ENCODE measurements at places on chromosomes 16 and 17.

GRCh38 chr16:49679095-49679494 lies 176.8 kb downstream of the ZNF423 start:
- DNase-seq: no peak

GRCh38 chr17:5536866-5537650 lies 47.3 kb downstream of the NLRP1 start:
- DNase-seq: peak; percentile 24

DNA sequence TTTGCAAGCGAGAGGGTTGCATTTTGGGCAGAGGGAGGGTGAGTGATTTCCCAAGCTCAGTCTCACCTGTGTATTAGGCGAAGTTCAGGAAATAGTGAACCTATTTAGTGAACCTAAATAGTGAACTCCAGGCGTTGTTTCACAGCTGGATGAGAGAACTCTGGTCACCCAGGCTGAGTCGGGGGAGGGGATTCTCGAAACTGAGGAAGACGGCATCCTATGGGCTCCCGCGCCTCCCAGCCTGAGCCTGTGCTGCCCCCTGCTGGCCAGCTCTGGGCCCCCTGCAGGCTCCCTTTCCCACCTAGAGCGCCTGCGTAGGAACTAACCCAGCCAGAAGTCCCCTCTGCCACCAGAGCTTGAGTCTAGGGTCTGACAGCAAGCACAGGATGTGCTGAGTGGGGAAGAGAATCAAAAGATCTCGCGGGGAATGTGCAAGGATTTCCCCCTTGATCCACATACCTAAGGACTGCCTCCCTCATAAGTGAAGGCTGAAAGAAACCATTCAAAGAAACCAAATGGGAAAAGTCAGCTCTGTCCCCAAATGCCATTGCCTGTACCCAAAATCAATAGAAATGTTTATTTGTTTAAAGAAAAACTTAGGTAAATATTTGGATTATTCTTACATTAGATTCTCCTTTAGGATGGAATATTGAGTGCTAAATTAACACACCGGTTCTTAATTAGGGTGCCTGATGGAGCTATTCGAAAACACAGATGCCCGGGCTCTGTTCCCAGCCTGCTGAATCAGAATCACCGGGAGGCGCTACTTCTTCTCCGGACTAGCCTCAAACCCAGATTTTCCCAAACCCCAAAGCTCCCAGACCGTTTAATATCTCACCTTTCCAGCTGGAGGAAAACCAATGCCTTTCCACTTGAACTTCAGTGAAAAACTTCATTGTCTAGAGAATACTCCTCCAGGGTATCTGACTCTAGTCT lies 14.8 kb upstream of the MARVELD3 start:
- DNase-seq: peak; percentile 58

GRCh38 chr17:68446626-68447041 lies 10.7 kb downstream of the WIPI1 start:
- no peak for DNase-seq

GRCh38 chr17:62648956-62649294 lies 21.5 kb downstream of the MRC2 start:
- no peak for DNase-seq

GRCh38 chr16:56277075-56277474 lies 85.8 kb downstream of the GNAO1 start:
- DNase-seq: no peak

DNA sequence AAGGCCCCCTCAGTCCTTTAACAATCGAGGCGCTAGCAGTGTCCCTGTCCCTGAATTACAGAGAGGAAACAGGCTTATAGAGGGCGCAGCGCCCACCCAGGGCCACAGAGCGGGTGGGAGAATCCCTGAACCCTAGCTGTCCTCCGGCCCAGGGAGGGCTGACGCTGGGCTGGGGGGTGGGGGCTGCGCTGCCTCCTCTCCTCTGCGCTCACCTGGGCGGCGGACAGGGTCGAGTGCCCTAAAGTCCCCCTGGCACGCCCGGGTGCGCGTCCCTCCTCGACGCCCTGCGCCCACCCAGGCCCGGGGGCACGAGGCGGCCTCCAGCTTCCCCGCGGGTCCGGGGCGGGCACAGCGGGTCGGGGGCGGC lies 200.4 kb upstream of the N4BP1 start:
- no peak for DNase-seq

DNA sequence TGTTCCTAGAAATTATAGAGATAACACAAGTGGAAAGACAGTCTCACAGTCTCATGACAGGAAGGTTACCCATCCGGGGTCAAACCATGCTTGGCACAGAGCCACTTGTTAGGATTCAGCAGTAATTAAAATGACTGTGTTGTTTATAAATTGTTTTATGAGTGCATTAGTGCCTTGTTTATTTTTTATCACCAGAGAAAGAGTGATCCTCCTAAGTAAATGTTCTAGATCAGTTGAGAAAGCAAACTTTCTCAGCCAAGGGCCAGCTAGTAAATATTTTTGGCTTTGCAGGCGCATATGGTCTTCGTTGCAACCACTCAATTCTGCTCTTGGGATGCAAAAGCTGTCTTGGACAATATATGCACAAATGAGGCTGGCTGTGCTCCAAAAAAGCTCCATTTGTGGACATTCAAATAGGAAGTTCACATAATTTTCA lies 253.9 kb upstream of the CACNG5 start:
- DNase-seq: peak; percentile 47

DNA sequence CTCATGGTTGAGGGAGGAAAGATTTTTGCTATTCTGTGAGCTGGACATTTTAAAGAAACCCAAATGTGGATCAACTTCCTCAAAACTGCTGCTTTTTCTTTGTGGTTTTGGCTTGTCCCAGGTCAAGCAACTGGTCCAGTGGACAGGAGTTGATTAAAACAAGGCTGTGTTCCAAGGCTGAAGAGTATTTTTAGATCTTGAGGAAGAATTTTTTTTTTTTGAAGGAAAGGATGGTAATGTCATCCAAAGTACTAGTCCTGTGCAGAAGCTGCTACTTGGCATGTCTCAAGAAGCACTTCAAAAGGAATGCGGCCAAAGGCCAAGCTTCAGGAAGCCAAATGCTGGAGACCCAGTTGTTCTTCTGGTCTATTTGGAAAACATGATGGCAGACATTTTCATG lies 8.0 kb upstream of the MYH2 start:
- peak; percentile 25 for DNase-seq

DNA sequence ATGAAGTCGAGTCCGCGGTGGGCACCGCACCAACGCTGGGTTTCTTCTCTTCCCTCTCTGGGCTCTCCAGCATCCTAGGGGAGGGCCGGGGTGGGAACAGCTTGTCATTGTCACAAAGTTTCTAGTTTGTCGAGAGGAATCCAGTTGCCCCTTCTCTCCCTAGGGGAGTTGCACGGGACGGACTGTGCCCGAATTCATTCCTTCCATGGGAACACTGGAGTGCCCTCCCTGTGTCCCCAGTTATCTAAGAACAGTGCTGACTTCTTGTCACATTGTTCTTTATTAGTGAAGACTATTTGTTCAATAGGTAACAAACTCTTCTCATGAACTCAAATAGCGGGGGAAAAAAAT lies 1.2 kb downstream of the KLHL36 start:
- no peak for DNase-seq

- DNase-seq: no peak
These were observed 123.5 kb downstream of the PRKCA start for GRCh38 chr17:66425756-66426396.

DNA sequence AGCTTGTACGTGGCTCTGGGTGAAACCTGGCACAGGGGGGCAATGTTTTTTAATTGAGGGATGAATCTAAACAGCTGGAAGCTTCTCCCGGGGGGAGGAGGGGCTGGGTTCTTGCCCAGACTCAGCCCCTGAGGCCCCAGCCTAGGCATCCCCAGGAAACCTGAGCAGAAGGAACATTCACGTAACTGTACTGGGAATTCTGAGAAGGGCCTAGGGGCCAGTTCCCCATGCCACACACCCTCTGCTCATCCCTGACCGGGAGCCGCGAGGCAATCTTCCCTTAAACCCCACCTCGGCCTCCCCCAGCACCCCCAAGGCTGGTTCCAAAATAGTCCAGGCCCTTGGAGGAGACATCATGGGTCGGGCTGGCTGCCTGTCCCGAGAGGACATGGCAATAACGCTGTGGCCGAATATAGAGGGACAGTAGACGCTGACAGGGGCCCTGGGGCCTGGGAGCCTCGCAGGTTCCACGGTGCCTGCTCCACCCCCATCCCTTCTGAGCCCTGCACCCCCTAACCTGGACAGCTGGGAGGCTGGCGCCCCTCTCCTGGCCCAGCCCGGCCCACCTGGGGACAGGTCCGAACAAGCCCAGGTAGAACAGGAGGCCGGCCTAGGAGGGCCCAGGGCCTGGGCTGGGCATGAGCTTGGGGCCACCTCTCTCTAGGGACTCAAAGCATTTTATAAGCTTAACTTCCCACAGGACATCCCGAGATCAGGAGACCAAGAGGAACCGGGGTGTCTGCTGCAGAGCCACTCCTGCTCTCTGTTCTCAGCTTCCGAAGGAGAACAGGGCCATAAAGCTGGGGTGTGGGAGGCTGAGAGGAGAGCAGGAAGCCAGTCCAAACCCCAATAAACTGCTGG lies 83.2 kb upstream of the TOB1 start:
- DNase-seq: no peak

GRCh38 chr16:13332713-13333255 lies 431.4 kb downstream of the SHISA9 start:
- no peak for DNase-seq

DNA sequence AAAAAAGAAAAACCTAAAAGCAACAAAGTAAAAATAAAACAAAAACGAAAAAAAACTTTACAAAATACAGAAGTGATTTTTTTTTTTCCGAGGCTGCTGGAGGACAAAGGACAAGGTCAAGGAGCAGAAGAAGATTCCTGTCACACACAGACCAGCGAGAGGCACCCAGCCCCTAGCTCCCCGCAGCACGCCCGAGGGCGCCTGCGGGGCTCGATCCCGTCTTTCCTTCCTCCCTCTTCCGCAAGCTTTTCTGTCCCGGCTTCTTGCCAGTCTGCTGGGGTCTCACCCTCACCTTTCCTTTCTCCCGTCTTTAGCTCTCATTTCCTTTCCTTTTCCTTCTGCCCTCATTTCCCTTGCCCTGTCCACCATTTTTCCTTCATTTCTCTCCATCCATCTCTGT lies 66.1 kb upstream of the DNAH17 start:
- no peak for DNase-seq

DNA sequence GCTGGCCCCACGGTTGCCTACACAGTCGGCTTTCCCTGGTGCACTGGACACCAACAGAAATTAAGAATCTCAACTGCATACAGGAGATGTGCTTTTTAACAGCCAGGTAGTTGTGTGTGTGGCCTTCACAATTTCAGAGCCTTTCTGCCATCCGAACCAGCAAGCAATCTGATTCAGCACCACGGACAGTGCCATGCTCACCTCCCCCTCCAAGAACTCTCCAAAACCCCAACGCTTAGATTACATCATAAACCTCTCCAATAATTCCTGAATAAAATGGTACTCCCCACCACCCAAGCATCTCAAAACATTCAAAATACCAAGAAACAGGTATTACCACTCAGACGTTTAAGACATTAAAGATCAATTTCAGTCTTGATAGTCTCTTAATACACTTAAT lies 31.8 kb downstream of the USP7 start:
- DNase-seq: peak; percentile 79

GRCh38 chr16:72848759-72849664 lies 198.9 kb downstream of the ZFHX3 start:
- peak; percentile 96 for DNase-seq

- no peak for DNase-seq
These were observed 46.4 kb downstream of the NUP88 start for GRCh38 chr17:5373112-5373511.
